Large intestine (tissue), 12 donors: ENCODE measurements at places on chromosomes 7 and 10.

GRCh38 chr10:132104471-132105301 lies 38.9 kb downstream of the JAKMIP3 start:
- DNase-seq: no peak

DNA sequence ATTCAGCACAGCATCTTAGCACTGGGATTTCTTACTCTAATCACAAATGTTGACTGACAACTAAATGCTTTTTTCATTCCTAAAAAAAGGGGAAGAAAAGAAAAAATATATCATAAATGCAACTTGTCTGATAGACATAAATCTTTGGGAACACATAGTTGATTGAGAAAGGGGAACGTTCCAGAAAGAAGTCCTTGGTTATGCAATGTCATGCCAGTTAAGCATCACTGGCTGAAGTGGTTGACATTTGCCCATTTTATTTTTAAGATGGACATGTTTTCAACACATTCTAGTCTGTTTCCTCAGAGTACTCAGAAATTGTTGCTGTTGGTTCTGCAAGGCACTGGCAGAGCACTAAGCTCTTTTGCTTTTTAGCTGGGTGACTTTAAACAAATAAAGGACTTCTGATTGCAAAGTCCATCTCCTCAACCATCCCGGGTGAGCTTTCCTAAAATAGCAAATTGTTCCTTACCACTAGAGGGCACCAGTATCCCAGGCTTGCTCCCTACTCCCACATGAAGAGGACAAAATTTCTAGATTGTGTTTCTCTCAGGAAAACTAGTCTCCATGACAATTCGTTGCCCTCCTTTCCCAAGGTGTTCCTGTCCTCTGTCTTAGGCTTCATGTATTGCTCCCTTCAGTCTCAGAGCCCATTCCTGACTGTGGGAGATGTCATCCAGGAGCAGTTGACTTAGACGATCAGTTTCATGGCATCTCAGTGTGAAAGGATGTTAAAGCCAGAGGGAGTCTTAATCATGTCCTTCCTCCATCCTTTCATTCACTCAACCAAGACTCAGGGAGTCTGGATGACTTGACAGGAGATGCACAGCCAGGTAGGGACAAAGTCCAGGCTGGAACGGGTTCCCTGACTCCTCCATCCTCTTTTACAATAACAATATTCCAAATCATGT lies 23.9 kb downstream of the OPALIN start:
- peak; percentile 50 for DNase-seq

DNA sequence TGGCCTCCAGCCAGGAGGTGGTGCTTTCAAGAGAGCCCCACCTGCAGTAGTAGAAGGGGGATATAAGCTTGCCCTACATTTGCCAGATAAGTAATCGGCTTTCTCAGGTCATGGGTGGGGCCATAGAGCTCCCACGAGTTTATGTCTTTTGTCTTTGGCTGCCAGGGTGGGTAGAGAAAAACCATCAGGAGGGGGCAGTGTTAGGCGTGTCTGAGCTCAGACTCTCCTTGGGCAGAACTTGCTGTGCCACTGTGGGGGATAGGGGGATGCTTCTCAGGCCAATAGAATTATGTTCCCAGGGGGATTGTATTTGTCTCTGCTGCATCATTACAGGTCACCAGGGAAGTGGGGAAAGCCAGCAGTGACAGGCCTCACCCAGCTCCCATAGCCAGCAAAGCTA lies 12.3 kb upstream of the MRPS33 start:
- DNase-seq: no peak

DNA sequence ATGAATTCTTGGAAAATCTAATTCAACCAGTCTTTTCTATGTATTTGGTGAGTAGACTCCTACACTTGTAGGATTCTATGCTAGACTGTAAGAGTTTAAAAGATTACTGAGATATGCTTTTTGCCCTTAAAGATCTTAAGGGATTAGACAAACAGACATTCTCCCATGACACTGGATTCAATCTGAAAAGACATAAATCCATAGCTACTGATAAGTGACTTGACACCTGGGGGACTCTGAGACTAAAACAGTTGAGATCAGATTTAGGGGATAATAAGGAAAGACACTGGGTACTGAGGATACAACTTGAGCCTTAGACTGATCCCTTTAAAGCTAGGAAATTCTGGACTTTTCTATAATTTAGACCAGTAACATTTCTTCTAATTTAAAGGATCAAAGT lies 1233.4 kb downstream of the XPNPEP1 start:
- DNase-seq: no peak

DNA sequence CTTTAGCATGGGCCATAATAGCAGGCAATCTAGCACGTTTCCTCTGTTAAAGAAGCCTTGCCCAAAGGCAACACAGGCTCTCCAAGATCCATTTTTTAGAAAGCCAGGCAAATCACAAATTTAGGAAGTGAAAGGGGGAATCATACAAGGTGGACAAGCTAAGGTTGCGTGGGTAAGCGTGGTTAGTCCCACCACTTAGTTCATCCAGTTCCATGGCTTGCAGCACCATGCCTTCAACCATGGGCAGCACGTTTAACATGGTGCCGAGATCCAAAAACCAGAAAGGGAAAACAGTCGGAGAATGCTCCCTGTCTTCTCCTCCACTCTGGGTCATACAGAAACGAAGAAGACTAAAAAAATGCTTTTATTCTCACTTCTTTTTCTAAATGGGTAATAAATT lies 234.4 kb upstream of the IMMP2L start:
- no peak for DNase-seq

DNA sequence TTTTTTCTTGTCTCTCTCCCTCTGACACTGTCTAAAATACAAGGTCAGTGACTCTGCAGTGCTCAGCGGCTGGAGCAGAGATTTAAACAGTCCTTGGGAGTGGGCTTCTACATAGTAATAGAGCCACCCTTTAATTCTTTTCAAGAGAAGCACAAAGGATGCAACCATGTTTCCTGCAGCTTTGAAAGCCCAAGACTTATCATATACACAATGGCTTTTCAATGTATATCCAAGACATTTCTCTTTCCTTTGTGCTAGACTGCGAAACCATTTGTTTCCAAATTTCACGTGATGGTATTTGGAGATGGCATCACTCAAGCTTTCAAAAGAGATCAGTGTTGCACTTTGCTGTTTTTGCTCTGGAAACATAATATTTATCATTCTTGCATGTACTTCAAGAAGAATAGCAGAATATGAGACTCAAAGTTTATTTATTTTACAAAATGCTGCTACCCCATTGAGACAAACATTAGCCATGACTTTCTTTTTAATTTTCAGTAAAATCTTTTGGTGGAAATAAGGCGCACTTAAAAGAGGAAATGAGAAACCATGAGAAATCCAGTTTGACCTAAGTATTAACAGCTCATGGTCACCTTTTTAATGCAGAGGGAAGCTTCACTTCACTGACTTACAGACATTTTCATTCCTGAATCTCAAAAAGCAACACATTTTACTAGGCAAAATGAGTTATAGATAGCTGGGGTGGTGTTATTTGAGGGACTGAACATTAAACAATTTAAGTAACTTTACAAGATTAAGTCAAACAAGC lies 76.6 kb downstream of the SEMA3C start:
- DNase-seq: no peak

DNA sequence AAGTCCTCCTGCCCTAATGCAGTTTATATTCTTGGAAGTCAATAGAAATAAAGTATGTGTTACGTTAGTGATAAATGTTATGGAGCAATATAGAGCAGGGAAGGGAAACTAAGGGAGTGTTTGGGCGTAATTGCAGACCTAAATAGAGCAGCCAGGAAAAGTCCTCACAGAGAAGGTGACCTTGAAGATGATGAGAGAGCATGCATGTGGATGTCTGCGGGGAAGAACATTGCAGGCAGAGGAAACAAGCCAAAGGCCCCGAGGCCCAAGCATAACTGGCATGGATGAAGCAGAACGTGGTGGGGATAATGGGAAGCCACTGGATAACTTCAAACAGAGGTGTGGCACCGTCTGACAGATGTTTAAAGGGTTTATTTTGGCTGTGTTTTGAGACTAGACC lies 12.5 kb downstream of the ADD3 start:
- no peak for DNase-seq

GRCh38 chr7:100632951-100633717 lies 8.2 kb downstream of the TFR2 start:
- peak; percentile 70 for DNase-seq

GRCh38 chr7:98049034-98049433 lies 57.6 kb upstream of the LMTK2 start:
- DNase-seq: no peak
